ENCODE measurements at places on chromosomes 3 and 15.
A peak's percentile ranks its signal among the peaks of the same experiment; 100 is the strongest.

- DNase-seq: no peak
Measured at GRCh38 chr15:99006904-99007495, 592 bp downstream of the PGPEP1L start.

- no peak for DNase-seq
Measured at GRCh38 chr3:73478858-73479257, 145.9 kb downstream of the PDZRN3 start.

DNA sequence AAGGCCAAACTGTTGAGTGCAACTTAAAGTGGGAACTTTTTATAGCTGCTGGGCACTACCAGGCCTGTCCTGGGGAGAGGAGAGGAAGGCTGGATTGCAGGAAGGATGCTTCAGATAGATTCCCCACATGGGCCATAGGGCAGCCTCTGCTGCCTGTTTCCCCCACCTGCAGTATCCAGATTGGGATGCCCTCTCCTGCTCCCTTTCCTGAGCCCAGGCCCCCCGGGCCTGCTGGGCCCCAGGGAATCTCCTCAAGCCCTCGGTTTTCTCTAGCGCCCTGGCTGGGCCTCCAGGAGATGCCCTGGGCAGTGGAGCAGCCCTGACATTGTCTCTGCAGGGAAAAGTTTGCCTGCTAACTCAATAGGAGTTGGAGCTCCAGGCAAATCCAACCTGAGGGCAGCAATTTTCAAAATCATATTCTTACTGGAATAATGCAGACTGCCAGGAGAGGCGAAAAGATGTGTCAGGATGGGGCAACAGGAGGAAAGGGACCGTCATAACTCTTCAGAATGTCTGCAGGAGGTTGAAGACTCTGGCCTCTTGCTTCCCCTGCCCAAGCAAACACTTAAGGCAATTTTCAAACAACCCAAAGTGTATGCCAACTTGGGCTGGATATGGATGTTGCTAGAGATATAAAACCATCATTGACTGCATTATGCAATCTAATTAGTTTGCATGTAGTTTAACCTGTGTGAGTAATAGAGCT, 4.4 kb downstream of the NR2F2 start:
- DNase-seq: no peak

- DNase-seq: no peak
Measured at GRCh38 chr3:119598410-119599098, 869 bp downstream of the PLA1A start.

DNA sequence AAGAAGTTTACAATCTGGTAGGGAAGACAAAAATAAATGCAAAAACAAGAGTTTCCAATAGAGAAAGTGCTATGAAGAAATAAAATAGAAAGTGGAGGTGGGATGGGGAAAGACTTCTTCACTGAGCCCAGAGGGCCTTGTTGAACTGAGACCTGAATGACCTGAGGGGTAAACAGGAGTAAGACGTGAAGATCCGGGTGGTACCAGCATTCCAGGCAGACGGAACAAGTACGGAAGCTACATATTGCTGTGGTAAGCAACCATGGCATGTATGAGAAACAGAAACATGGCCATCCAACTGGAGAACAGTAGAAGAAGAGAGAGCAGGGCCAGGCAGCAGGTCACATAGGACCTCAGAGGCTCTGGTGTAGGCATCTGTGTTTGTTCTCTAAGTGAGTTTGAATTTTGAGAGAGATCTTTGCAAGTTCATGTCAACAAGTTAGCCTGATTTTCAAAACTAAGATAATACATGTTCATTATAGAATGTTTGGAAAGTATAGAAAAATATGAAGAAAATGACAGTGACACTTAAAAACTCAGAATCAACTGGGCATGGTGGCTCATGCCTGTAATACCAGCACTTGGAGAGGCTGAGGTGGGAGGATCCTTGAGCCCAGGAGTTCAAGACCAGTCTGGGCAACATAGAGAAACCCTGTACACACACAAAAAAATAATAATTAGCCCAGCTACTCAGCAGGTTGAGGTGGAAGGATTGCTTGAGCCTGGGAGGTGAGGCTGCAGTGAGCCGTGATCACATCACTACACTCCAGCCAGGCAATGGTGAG, 64.3 kb downstream of the SLC49A4 start:
- no peak for DNase-seq

DNA sequence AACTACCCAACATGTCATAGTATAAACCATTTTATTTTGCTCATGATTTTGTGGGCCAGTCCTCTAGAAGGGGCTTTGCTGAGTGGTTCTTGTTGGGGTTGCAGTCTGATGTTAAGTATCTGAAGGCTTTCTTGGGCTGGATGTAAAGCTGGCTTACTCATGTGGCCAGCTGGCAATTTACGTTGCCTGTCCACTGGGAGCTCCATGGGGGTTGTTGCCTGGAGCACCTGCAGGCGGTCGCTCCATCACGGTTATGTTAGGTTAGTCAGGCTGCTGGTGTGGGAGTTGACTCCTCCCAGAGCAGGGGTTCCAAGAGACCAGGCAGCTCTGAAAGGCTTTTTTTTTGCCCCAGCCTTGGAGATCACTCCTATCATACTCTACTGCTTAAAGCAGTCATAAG, 98.1 kb downstream of the NR1D2 start:
- DNase-seq: no peak

GRCh38 chr3:42683875-42684598, 1.3 kb upstream of the KLHL40 start:
- peak; percentile 77 for DNase-seq

DNA sequence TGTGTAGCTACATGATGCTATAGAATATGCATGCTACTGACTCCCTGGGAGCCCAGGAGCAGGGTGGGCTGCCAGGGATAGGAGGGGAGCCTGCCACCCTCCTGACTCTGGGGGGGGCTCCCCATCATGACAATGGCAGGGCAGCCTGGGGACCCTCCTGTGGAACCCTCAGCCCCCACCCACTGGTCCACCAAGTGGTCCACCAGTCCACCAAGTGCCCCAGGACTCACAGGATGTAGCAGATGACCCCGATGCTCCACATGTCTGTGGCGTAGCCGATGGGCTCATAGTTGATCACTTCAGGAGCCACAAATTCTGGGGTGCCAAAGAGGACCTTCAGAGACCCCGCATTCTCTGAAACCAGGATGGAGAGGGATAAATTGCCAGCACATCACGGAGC, 53.0 kb upstream of the HACD2 start:
- no peak for DNase-seq

- DNase-seq: no peak
Measured at GRCh38 chr3:41629072-41629471, 332.8 kb downstream of the ULK4 start.

- DNase-seq: no peak
Measured at GRCh38 chr15:78651930-78652615, 11.1 kb upstream of the CHRNB4 start.

Measured in AG04449 (cell line).